ENCODE measurements at places on chromosomes 4 and X. TPM values are rescaled to one million over a fixed set of nuclear protein-coding genes. Genes with fewer than 3 reads are reported as not detected.
A peak's percentile ranks its signal among the peaks of the same experiment; 100 is the strongest.

SERPINA7 gene
- total RNA-seq, result not detected

VCX3A gene
- not detected for total RNA-seq

GRCh38 chrX:6505960-6506359, 29.0 kb downstream of the VCX3A start:
- peak; percentile 77 for DNase-seq

DNA sequence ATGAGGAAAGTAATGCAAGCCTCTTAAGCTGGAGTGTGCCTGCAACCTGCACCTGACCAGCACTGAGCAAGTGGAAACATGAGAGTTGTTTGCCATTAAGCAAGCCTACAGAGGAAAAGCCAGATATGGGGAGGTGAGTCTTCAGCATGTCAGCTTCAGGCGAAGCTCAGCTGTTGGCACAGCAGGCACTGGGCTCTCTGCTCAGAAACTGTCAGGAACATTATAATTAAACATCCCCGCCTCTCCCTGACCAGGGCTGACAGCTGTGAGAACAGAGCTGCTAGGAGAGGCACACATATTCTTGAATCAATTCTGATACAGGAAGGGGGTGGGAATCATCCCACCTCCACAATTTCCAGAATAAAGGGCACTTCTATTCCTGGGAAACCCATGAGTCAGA, 19.0 kb upstream of the DCX start:
- DNase-seq, result no peak

DNA sequence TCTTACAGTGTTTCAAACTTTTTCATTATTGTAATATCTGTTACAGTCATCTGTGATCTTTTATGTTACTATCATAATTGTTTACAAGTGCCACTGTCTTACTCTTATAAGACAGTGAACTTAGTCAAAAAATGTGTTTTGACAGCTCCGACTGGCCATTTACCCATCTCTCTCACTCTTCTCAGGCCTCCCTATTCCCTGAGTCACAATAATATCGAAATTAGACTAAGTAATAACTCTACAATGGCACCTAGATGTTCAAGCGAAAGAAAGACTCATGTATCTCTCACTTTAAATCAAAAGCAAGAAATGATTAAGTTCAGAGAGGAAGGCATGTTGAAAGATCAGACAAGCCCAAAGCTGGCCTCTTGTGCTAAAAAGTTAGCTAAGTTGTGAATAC, 184.2 kb downstream of the CDS1 start:
- no peak for DNase-seq

DNA sequence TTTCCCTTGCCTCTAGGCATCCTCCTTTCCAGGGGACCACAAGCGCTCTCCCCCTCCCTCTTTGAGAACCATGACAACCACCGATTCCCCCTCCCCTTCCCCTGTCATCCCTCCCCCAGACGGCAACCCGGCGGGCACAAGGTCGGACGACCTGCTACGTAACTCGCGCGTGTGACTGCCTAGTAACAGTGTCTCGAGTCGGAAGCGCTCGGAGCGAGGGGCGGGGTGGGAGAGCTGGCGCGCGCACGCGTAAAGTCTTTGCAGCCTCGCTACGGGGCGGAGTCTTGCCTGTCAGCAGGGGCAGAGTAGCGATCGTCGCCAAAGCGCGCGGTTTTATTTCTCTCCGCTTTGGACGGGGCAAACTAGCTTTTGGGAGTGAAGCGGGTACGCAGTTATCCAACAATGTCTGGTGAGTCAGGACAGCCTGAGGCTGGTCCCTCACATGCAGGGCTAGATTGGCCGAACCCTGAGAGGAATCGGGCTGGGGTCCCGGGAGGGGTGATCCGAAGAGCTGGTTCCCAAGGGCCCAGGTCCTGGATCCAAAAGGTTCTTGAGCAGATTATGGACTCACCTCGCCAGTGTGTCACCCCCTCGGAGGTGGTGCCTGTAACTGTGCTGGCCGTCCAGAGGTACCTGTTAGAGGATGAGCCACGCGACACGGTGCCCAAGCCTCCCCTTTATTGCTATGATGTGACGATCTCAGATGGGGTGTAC, at the start of gene RADX:
Gene RADX (plus strand): TSS at position 300 of the 714 bp plus-strand sequence. CDS start 103 bp downstream, at position 403.
- peak; percentile 73 for DNase-seq

- peak; percentile 29 for DNase-seq
Observed at GRCh38 chr4:174828845-174829701, at the start of gene GLRA3. GLRA3 (minus strand) TSS chr4:174829247; CDS start chr4:174828811, 436 bp downstream.

DNA sequence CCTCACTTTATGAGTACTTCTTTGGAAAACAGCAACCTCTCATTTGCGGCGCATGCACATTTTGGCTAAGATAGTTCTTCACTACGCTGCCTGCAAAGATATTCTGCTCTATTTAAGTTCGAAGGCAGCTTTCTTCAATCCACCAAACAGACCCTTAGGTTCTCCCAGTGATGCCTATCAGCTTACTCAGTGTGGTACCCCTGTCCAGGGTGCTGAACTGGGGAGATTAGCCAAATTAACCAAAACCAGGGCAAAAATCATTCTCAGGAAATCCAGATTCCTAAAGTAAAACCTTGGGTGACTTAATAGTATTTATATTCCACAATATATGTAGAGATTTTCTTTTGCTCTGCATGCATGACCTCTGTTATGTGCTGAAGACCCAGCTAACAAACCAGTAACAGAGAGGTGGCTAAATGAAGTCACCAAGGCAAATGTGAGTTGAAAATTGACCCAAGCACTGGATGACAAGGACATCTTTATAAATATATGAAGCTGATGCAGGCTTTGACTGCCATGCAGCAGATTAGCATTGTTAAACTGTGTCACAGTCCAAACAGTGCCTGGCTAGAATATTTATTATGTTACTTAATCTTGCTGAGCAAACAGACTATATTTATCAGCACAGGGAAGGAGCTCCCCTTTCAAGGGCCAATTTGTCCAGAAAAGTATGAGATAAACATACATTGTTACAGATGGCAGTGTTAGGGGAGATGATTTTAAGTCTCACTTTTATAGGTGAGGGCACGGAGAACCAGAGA, 418.2 kb downstream of the STIM2 start:
- peak; percentile 11 for DNase-seq

GRCh38 chr4:10371869-10372471, 85.3 kb downstream of the ZNF518B start:
- no peak for DNase-seq

DNA sequence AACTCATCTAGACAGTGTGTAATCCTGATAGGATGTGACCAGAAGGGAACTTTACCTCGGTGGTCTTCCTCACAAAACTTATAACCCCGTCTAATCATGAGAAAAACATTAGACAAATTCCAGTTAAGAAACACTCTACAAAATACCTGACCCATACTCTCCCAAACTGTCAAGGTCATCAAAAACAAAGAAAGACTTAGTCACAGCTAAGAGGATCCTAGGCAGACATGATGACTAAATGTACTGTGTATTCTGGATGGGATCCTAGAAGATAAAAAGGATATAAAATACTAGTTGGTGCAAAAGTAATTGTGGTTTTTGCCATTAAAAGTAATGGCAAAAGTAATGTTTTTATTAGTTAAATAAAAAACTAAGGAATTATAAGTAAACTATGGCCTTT, 81.6 kb downstream of the DTHD1 start:
- DNase-seq, result peak; percentile 13
